ENCODE measurements at places on chromosomes 4 and X. TPM values are rescaled to one million over a fixed set of nuclear protein-coding genes. Genes with fewer than 3 reads are reported as not detected.

MAGEA8 gene
- total RNA-seq: not detected

DNA sequence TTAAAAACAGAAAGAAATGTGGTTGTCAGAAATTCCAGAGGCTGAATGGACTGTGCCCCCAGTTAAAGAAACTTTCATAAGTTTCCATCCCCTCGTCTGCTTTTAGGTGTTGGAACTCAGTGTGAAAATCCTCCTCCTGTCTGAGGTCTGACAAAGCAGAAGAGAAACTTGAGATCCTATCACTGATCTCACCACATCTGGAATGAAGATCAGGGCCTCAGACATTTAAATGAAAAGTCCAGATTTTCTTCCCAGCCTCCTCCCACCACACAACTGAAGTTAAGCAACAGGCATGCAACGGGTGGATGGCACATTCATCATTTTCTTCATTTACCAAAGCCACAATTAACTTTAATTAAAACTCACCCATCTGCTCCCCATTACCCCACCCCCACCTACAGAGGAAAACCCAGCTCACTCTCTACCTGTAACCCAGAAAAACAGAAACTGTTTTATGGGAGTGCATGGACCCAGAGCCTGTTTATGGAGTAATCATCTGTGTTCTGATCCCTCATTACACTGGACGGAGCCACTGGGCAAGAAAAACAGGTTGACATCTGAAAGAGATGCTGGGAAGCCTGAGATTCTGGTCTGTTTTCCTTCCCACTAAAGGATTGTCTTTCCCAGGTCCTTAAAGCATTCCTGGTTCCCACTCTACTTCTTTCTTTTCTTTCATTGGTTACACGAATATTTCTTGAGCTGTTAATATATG, 58.1 kb upstream of the HOPX start:
- no peak for DNase-seq
- no peak overlapping the region for H3K27ac ChIP-seq
- H3K27me3 ChIP-seq: no peaks in the 10 kb centered on the region

DNA sequence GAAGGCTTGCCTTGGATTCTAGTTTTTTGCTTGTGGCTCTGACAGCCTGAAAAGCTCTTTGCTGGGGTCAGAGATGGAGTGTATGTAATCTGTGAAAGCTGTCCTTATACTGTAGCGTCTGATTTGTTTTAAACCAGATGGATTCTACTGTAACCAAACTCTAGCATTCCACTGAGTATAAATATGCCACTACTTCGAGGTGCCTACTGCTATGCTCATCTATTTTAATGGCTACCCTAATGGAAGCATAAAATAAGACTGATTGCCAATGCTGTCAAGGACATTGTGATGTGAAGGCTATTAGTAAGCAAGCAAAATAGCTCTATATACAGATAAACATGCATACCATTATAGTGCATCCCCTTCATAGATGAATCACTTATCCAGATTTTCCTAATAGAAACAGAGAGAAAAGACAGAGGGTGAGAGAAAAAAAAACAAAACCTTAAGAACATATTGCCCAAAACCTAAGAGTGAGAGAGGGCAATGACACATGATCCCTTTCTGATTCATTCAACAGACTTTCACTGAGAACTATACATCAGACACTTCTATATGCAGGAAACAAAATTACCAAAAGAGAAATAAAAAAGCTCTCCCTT, 1025.8 kb upstream of the LCORL start:
- no peaks in the 10 kb centered on the region for H3K27me3 ChIP-seq
- no peak overlapping the region for H3K4me3 ChIP-seq
- H3K4me1 ChIP-seq: no peaks in the 10 kb centered on the region

DNA sequence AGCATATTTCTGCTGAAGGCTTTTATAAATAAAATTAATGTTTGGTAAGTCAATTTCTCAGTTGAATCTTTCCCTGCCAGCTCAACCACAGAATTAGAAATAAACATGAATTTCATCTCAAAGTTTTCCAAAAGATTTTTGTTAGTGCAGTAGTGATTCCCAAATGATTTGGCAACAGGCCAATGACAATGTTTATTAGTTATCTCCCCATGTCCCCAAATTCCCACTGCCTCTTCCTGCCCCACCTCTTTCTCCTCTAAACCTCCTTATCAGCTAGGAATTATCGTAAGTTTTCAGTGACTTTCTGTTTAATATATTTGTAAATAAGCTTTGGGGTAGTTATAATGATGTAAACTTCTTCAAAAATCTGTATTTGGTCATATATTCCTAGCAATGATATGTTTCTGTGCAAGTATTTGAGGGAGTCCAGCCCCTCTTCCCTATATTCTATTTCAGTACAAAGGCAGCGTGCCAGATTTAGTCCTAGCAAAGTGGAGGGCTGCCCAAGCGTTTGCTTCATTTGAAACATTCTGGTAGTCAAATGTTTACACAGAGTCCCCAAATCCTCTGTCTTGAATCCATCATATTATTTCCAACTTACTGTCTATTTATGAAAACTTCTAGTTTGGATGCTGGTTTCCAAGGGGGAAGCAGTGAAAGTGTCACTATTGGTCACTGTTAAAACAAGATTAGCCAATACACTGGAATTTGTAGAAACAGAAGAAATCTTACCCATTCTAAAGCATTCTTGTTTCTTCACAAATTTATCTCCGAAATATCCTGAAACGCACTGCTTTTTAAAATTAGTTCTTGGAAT, 33.7 kb upstream of the ANKRD50 start:
- no peaks in the 10 kb centered on the region for H3K4me1 ChIP-seq
- H3K27ac ChIP-seq: no peak overlapping the region
- H3K27me3 ChIP-seq: no peaks in the 10 kb centered on the region
- DNase-seq: no peak
- H3K4me3 ChIP-seq: no peak overlapping the region
- H3K36me3 ChIP-seq: no peaks in the 10 kb centered on the region

DNA sequence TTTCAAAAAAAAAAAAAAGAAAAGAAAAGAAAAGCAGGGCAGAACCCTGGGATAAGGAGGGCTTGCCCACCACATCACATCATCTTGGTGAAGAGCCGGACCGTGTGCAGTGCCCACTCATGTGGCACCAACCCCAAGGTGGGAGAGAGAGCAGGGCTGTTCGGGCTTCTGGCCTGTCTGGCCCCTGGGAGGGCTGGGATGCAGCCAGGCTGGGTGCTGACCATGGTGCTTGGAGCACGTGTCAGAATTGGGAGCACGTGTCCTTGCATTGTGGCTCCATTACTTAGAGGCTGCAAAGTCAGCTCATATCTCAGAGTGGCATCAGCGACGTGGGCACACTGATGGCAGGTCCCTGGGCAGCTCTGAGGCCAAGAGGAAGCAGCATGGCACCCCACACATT, 100.9 kb upstream of the AFAP1 start:
- no peak overlapping the region for H3K4me3 ChIP-seq
- H3K36me3 ChIP-seq: no peaks in the 10 kb centered on the region
- DNase-seq: no peak
- peaks cover 5% of the 10 kb centered on the region for H3K4me1 ChIP-seq
- peaks cover 2% of the 10 kb centered on the region for H3K27me3 ChIP-seq

PCDH7 gene
- not detected for total RNA-seq

GRCh38 chrX:78140206-78140605, 756 bp upstream of the TAF9B start:
- H3K27ac ChIP-seq: no peak overlapping the region
- no peak for DNase-seq
- H3K36me3 ChIP-seq: no peaks in the 10 kb centered on the region
- no peaks in the 10 kb centered on the region for H3K27me3 ChIP-seq
- H3K4me3 ChIP-seq: no peak overlapping the region

All from CD4-positive, alpha-beta T cell (primary cell).